ENCODE measurements at places on chromosomes 1 and 21.

- H3K27ac ChIP-seq = no peak overlapping the region
- DNase-seq = no peak
- peaks cover 41% of the 10 kb centered on the region for H3K27me3 ChIP-seq
- no peak overlapping the region for H3K4me3 ChIP-seq
These were observed 1.4 kb downstream of the HTR1D start for GRCh38 chr1:23215751-23216449.

DNA sequence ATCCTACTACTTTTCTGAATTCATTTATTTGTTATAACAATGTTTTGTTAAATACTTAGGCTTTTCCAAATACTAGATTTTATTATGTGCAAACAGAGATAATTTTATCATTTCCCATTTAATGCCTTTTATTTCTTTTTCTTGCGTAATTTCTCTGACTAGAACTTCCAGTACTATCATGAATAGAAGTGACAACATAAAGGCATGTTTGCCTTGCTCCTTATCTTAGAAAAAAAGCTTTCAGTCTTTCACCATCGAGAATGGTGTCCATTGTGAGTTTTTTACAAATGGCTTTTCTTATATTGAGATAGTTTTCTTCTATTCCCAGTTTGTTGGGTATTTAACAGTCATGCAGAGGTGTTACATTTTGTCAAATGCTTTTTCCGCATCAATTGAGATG, 453.1 kb upstream of the ZP4 start:
- H3K36me3 ChIP-seq = no peaks in the 10 kb centered on the region
- no peak for DNase-seq
- no peak overlapping the region for H3K4me3 ChIP-seq
- H3K27ac ChIP-seq = no peak overlapping the region
- H3K27me3 ChIP-seq = no peaks in the 10 kb centered on the region

GRCh38 chr1:99811075-99811474, 39.1 kb upstream of the AGL start:
- no peak overlapping the region for H3K4me3 ChIP-seq
- H3K4me1 ChIP-seq = no peaks in the 10 kb centered on the region
- no peaks in the 10 kb centered on the region for H3K36me3 ChIP-seq
- DNase-seq = no peak
- peaks cover 5% of the 10 kb centered on the region for H3K27me3 ChIP-seq

DNA sequence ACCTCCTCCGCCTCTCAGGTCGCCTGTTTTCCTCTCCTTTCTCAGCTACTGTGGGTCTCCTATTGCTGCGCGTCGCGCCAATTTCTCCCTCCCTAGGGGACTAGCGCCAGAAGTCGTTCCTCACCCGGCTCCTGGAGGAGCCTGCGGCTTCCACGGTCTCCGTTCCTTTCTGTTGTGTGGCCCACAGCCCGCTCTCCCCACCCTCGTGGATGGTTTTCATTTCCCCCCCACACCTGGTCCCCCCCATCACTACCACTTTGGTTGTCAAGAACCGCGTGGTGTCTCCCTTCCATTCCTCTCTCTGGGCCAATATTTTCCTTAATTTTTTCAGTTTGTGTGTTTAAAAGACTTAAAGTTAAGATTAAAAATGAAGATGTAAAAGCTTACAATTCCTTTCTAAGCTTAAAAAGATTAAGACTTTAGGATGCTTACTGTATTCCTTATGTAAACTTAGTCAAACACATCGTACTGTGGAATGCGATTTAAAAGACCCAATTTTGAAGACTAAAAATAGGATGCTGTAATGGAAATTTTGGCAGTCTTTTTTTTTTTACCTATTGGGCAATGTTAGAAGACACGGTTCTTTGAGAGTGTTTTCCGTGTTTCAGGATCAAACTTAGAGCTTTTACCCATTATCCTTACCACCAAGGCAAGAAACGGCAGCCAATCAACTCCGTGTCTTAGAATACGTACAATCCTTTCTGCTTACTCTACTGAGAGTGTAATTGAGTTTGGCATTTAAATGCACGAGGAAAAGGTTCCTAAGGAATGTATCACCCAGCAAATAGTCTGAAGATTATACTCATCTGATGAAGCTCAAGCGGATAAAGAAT, 773 bp downstream of the CNST start:
- H3K4me3 ChIP-seq = peak overlapping the region; percentile 92
- H3K4me1 ChIP-seq = peaks cover 45% of the 10 kb centered on the region
- H3K27me3 ChIP-seq = no peaks in the 10 kb centered on the region
- peak; percentile 7 for DNase-seq
- H3K36me3 ChIP-seq = peaks cover 6% of the 10 kb centered on the region

Data from CD4-positive, alpha-beta T cell (primary cell).